Dermis microvascular lymphatic vessel endothelial cell (primary cell): ENCODE measurements at places on chromosomes 11 and 22. TPM values are rescaled to one million over a fixed set of nuclear protein-coding genes. Genes with fewer than 3 reads are reported as not detected.

OR2D2 gene
- 0.13 and 0.25 TPM in 2 replicates for total RNA-seq

KIAA1671 gene
- total RNA-seq: 34.8 and 40.0 TPM in 2 replicates

MMP27 gene
- total RNA-seq: not detected in 2 replicates

- DNase-seq: peak; percentile 48
These were observed 77.7 kb downstream of the MORC2 start for GRCh38 chr22:30890686-30891442.

DNA sequence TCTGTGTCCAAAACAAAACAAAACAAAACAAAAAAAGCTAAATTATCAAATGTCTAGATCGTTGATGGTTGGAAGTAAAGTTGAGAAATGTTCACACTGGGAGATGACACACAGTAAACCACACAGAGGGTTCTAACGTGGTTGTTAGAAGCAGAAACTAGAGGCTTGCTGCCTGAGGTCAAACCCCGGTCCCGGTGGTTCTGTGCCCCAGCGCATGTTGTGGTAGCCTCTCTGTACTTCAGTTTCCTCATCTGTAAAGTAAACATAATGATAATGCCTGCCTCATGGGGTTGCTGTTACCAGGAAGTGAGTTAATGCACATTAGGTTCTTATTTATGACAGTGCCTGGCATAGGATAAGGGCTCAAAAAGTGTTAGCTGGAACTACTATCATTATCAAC is 33.4 kb downstream of the PPARA start:
- DNase-seq: no peak

GRCh38 chr11:73384872-73385689 is 8.9 kb downstream of the RELT start:
- DNase-seq: peak; percentile 47
